ENCODE measurements at places on chromosomes 1 and 21. TPM values are rescaled to one million over a fixed set of nuclear protein-coding genes. Genes with fewer than 3 reads are reported as not detected.
A peak's percentile ranks its signal among the peaks of the same experiment; 100 is the strongest.

The DPT gene
- total RNA-seq, result not detected

GRCh38 chr1:93878501-93878888, 511 bp downstream of the DNTTIP2 start:
- peak; percentile 33 for DNase-seq

- no peak for DNase-seq
Measured at GRCh38 chr1:54949053-54949452, 31.4 kb upstream of the TMEM61 start.

DNA sequence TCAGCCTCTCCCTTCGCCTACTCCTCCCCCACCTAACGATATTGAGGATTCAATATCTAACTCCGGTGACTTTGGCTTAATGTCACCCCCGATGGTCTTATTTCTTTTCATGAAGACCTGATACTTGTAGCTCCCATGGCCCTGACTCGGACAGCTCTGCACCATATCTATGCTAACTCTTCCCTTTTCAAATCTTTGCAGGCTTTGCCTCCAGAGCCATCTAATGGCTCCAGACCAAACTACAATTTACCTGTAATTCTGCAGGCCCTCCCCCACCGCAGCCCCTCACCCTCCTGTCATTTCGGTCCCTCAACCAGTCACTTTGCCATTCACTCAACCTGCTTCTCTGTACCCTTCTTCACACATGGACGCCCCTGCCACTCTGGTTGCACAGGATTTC, 7.9 kb upstream of the GSTM5 start:
- no peak for DNase-seq

The MEF2D gene
- total RNA-seq, result 14.6 TPM

The LRRC38 gene
- not detected for total RNA-seq

GRCh38 chr1:4636186-4636585, 18.2 kb upstream of the AJAP1 start:
- no peak for DNase-seq

The EXO1 gene
- 71.4 TPM for total RNA-seq

The FBXO28 gene
- total RNA-seq, result 45.2 TPM

DNA sequence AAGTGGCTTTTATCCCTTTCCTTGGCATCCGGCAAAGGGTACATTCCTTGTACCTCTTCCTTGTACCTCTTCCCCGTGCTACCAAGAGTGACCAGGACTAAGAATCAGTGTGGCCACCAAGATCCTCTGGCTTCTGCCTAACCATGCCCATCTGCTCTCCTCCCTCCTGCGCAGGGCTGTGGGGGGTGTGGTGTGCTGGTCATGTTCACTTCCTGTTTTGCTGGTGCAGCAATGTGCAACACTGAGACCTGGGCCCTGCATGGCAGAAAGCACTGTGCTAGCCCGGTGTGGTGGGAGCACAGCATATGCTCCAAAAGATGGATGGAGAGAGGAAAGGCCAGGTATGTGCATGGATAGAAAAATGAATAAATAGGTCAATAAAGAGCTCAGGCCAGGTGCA, 33.3 kb upstream of the TENT5C start:
- no peak for DNase-seq

- DNase-seq, result peak; percentile 46
Measured at GRCh38 chr1:116538544-116538943, 32.3 kb downstream of the CD58 start.

GRCh38 chr1:172545396-172546004, 12.6 kb downstream of the SUCO start:
- DNase-seq, result no peak

GRCh38 chr1:116879478-116880133, 30.1 kb upstream of the PTGFRN start:
- no peak for DNase-seq

DNA sequence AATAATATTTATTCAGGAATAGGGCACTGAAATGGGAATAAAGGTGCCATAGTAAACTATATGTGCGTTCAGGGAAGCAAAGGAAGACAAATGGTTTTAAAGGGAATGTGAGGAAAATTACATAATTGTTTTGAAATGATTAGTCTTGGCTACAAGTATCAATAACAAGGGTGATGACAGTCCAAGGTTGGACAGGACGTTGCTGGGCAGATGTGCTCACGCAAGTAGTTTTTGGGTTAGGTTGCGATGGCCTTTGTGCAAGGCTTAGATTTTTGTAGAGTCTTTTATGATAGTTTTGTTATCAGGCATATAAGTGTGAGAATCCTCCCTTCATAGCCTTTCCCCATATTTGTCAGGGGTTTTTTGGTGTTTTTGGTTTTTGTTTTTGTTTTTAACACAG, 57.0 kb downstream of the SPATA6 start:
- DNase-seq, result no peak

- no peak for DNase-seq
Measured at GRCh38 chr1:111347026-111347425, 56.4 kb downstream of the CHIA start.

GRCh38 chr21:28419811-28420210, 572.9 kb downstream of the LTN1 start:
- DNase-seq, result no peak

- DNase-seq, result no peak
Measured at GRCh38 chr1:9746651-9747050, 77.1 kb downstream of the CLSTN1 start.

GRCh38 chr1:166924823-166925541, 48.9 kb upstream of the TADA1 start:
- no peak for DNase-seq

GRCh38 chr1:171210355-171210754, 25.3 kb downstream of the FMO2 start:
- no peak for DNase-seq

The MPC2 gene
- 161 TPM for total RNA-seq

- DNase-seq, result no peak
Measured at GRCh38 chr1:164668491-164669400, 109.8 kb downstream of the PBX1 start.

The XCL2 gene
- not detected for total RNA-seq

The CDA gene
- total RNA-seq, result 0.96 TPM

The RASAL2 gene
- total RNA-seq, result 23.8 TPM

DNA sequence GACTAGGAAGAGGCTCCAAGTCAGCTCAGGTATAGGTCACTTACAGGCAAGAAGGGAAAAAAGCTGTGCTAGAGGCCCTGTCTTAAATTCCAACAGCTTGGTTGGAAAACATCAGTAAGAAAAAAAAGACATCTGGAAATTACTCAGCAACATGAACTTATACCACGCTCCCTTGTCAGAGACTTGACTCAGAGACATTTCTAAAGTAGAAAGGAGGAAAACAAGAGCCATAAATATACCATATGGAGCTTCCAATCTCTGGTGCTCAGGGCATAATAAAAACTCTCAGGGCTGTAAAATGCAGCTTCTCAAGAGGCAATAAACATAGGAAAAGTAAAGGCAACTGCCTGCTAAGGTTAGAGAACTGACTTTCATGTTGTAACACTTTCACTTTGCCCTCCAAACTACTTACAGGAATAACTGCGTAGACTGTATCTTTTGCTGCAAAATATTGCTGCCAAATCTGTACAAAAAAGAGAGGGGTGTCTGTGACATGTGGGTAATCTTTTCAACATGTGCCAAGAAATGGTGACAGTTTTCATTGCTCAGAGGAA, 14.7 kb downstream of the ATPAF1 start:
- no peak for DNase-seq

The RABGAP1L gene
- 43.9 TPM for total RNA-seq

- DNase-seq, result no peak
Measured at GRCh38 chr21:17988102-17988437, 168.9 kb upstream of the C21orf91 start.

- DNase-seq, result no peak
Measured at GRCh38 chr1:11984121-11984520, 3.9 kb downstream of the MFN2 start.

The KCNA3 gene
- not detected for total RNA-seq

DNA sequence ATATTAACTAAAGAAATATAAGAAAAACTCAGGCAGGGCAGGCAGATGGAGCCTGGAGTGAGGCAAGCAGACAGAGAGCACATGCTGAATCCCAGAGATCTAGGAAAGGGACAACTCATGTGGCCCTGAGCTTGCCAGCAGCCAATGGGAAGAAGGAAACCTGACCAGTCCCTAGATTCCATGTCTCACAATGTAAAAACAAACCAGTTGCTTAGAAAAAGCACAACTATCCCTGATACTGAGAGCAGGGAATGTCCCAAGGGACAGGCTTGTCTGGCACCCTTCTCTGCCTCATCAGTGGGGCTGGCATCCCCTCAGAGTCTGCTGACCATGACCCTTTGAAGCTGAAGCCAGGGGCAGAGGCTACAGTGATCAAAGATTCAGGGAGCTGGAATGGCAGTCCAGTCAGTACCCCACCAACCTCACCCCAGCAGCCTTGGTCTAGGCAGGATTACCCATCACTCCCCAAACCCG, 27.8 kb downstream of the HSPG2 start:
- no peak for DNase-seq

- DNase-seq, result no peak
Measured at GRCh38 chr1:242876030-242876429, 351.5 kb upstream of the PLD5 start.

The C1orf94 gene
- not detected for total RNA-seq

GRCh38 chr1:25715888-25716287, 84.1 kb upstream of the SELENON start:
- no peak for DNase-seq

DNA sequence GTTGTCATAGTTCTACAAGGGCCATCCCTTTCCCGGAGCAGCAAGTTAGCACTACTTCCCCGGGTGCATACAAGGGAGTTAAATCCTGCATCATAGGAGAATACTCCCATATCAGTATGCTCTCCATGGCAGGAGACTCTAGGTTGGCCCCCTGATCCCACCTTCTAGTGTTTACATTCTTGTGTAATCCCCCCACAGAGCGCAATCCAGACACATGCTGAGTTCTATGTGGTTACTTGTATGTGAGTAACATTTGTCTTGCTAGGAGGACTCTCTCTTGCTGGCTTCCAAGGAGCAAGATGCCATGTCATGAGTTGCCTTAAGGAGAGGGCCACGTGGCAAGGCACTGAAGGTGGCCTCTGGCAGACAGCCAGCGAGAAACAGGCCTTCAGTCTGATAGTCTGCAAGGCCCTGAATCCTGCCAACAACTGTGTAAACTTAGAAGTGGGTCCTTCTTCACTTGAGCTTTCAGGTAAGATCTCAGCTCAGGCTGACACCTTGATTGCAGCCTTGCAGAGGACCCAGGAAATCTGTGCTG, 155.3 kb downstream of the CDC7 start:
- no peak for DNase-seq

The TMCO1 gene
- total RNA-seq, result 226 TPM

DNA sequence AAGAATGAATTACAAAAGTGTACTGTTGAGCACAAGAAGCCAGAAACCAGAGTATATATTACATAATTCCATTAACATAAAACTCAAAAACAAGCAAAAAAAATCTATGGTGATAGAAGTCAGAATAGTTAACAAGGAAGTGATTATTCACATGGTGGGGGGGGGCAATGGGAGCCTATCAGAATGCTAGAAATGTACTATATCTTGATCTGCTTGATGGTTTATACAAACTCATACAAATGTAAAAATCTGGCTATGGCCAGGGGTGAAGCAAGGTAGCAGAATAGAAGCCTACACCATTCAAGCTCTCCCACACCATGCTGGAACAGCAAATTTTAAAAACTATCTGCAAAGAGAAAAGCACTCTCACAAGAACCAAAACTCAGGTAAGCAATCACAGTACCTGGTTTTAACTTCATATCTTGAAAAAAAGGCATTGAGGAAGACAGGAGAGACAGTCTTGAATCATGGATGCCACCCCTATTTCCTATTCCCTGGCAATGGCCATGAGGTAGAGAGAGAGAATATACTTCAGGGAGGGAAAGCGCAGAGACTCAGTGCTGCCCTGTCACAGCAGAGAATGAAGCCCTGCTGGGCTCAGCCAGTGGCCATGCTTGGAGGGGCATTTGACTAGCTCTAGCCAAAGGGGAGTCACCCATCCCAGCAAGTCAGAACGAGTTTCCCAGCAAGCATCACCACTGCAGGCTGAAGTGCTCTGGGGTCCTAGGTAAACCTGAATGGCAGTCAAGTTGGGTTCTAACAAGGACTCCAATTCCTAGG, 73.8 kb downstream of the CDC42BPA start:
- no peak for DNase-seq

- no peak for DNase-seq
Measured at GRCh38 chr1:64482720-64483119, 12.8 kb downstream of the CACHD1 start.

DNA sequence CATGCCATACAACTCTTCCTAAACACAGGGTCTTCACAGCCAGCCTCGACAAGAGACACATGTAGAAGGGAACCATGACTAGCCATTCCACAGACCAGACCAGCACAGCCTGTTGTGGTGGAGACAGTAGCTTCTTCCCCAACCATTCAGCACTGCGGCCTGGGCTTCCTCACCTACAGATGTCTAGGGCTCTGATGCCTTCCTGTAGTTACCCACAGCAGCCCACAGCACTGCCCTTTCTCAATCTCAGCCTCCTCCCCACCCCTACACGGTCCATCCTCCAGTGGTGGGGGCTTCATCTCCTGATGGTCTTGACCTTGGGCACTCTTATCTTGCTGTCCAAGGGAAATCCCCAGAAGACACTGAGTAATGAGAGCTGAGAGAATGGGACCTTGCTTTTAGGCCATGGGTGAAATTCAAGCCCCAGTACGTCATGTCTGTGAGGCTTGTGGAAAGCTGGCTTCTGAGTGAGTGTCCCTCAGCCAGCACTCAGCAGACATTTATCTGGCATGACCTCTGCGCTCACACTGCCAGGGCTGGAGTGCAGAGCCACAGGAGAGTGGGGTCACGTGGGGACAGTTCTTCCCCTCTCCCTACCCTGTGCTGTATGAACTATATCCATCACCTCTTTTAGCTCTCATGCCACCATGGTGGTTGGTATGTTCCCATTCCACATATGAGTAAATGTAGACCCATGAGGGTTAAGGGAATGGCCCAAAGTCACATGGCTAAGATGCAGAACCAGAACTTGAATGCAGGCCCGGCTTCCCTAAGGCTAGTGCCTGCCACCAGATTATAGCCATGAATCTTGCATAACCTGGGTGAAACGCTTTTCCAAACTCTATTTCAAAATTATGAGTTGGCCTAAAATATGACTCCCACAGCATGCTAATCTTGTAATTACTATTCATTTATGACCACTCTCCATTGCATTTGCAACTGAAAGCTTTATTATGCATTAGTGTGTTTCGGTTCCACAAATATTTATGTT, 104.7 kb downstream of the HIVEP3 start:
- DNase-seq, result no peak

DNA sequence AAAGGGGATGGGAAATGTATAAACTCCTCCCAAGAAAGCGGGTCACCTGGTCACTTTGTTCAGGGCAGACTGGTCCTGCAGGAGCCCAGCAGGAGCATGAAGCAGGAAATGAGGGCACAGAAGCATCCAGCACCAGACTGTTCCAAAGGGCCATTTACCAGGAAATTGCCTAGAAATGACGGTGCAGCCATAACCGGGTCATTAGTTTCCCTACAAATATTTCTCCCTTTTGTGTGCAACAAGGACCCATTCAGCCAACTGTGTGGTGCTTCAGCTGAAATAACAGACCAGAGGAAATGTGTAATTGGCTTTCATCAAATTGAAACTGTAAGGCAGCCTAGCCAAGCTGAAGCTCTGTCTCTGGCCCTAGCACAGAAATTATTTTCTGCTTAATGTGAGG, 7.6 kb upstream of the CTTNBP2NL start:
- DNase-seq, result peak; percentile 27

All from A172 (cell line).